Thoracic aorta endothelial cell (primary cell): ENCODE measurements at places on chromosomes 1 and 21. TPM values are rescaled to one million over a fixed set of nuclear protein-coding genes. Genes with fewer than 3 reads are reported as not detected.

Gene IFI44
- total RNA-seq = 16.3 and 22.7 TPM in 2 replicates

Gene NCMAP
- total RNA-seq = not detected in 2 replicates

Gene MRTO4
- 45.2 and 48.1 TPM in 2 replicates for total RNA-seq

Gene MTARC2
- 8.1 and 14.1 TPM in 2 replicates for total RNA-seq

Gene S100A14
- total RNA-seq = not detected in 2 replicates

Gene ITGB2
- total RNA-seq = 0.07 TPM in 1 of 2 replicates, not detected in the other

Gene FCRL6
- not detected in 2 replicates for total RNA-seq

Gene CDC20
- total RNA-seq = 95.6 and 147 TPM in 2 replicates

Gene KISS1
- not detected in 2 replicates for total RNA-seq

Gene LYPD8
- total RNA-seq = not detected in 2 replicates

Gene C1orf226
- 3.4 and 3.7 TPM in 2 replicates for total RNA-seq

Gene PHTF1
- total RNA-seq = 62.2 and 72.9 TPM in 2 replicates

Gene ERICH3
- total RNA-seq = not detected in 2 replicates

Gene NBPF6
- not detected in 2 replicates for total RNA-seq

Gene C1QTNF12
- 1.1 TPM in 1 of 2 replicates, not detected in the other for total RNA-seq
